Type B pancreatic cell (in vitro differentiated cells): ENCODE measurements at places on chromosomes 5 and 9. TPM values are rescaled to one million over a fixed set of nuclear protein-coding genes. Genes with fewer than 3 reads are reported as not detected.
A peak's percentile ranks its signal among the peaks of the same experiment; 100 is the strongest.

The TOR2A gene
- total RNA-seq = 21.5 and 21.9 TPM in 2 replicates

The ENTPD2 gene
- total RNA-seq = 3.3 and 6.4 TPM in 2 replicates

The RASGRF2 gene
- 2.1 and 2.4 TPM in 2 replicates for total RNA-seq

The C9orf153 gene
- total RNA-seq = 1.1 TPM in 1 of 2 replicates, not detected in the other

- peaks cover 15% of the 10 kb centered on the region for H3K4me1 ChIP-seq
- DNase-seq = no peak
- no peaks in the 10 kb centered on the region for H3K36me3 ChIP-seq
- no peak overlapping the region for H3K27ac ChIP-seq
- peaks cover 2% of the 10 kb centered on the region for H3K27me3 ChIP-seq
- H3K4me3 ChIP-seq = no peak overlapping the region
Observed at GRCh38 chr9:81119591-81119990, 569.8 kb downstream of the TLE1 start.

GRCh38 chr5:35247648-35248034 lies 17.4 kb upstream of the PRLR start:
- H3K27me3 ChIP-seq = no peaks in the 10 kb centered on the region
- DNase-seq = no peak
- H3K4me3 ChIP-seq = peak overlapping the region; percentile 30
- H3K27ac ChIP-seq = no peak overlapping the region

DNA sequence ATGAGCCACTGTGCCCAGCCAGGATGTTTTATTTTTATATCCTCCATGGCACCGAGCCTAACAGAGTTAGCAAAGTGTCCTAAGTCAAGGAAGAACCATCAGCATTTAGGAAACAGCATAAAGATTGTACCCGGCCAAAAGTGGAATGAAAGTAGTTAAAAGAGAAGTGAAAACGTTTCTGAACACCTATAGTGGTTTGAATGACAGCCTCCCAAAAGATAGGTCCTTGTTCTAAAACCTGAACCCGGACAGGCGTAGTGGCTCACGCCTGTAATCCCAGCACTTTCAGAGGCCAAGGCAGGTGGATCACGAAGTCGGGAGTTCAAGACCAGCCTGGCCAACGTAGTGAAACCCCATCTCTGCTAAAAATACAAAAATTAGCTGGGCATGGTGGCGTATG lies 37.4 kb downstream of the ZFAND5 start:
- no peaks in the 10 kb centered on the region for H3K36me3 ChIP-seq
- DNase-seq = no peak
- peaks cover 4% of the 10 kb centered on the region for H3K4me1 ChIP-seq
- H3K4me3 ChIP-seq = no peak overlapping the region

DNA sequence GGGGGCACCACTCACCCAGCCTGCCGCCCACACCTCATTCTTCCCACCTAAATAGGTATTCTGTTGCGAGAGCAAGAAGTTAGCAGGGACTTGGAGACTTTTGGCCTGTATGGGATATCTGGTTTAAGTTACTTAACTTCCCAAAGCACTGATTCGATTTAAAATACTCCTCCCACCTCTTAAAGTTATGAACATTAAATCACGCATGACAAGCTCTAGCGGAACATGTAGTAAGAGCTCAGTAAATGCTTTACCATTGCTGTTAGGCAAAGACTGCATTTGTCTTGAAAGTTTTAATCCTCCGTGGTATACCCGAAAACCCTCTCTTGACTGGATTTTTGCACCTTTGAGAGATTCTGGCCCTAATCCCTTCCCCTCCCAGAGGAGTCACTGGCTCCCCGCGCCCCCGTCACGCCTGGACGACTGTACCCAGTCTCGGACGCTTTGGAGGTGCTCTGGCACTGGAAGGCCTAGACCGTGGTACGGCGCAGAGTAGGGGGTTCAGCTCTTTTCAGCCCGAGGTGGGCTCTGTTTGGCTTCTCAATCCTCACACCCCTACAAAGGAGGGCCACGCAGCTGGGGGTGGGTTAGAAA lies 4.4 kb downstream of the GDNF start:
- no peaks in the 10 kb centered on the region for H3K36me3 ChIP-seq
- H3K4me1 ChIP-seq = peaks cover 23% of the 10 kb centered on the region
- DNase-seq = no peak
- H3K27me3 ChIP-seq = peaks cover 91% of the 10 kb centered on the region

DNA sequence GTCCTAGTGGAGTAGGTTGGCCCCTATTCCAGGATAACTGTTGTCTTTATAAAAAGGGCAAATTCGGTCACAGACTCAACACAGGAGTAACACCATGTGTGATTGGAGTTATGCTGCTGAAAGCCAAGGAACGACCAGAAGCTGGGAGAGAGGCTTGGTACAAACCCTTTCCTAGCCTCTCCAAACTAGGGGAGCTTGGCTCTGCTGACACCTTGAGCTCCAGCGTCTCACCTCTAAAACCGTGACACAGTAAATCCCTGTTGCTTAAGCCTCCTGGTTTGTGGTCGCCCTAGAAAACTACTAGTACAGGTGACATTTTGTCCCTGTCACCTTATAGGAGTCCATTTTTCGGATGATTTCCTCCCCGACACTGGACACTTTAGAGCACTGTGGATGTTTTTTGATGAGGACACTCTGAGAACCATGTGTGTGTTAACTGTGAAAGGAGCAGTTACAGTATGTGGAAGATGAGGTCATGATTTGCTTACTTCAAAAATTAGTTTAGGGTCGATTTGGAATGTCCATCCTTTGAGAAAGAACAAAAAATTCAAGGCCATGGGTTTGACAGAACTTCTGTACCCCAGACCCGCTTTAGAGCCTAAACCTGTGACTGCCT lies 167.0 kb downstream of the PDZD2 start:
- H3K36me3 ChIP-seq = no peaks in the 10 kb centered on the region
- no peak overlapping the region for H3K27ac ChIP-seq
- no peak for DNase-seq
- H3K4me1 ChIP-seq = peaks cover 10% of the 10 kb centered on the region

GRCh38 chr5:172901012-172901780 lies 58.0 kb upstream of the RPL26L1 start:
- H3K27ac ChIP-seq = peak overlapping the region; percentile 78
- H3K36me3 ChIP-seq = peaks cover 13% of the 10 kb centered on the region
- DNase-seq = no peak
- peaks cover 3% of the 10 kb centered on the region for H3K27me3 ChIP-seq
- H3K4me1 ChIP-seq = peaks cover 67% of the 10 kb centered on the region

DNA sequence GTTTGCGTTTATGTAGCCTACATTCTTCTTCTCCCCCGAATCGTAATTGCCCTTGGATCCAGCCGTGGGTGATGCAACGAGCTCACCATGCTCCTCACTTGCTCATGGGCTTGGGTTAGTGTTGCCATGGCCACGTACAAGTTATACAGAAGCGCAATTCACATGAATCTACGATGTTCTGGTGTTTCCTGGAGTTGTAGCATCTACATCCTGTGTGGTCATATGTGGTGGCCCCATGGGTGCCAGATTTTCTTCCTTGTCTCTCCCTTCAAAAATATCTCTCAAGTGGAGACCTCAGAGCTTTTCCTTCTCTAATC lies 115.3 kb downstream of the TLE4 start:
- no peak overlapping the region for H3K4me3 ChIP-seq
- no peaks in the 10 kb centered on the region for H3K27me3 ChIP-seq
- H3K27ac ChIP-seq = no peak overlapping the region
- peaks cover 50% of the 10 kb centered on the region for H3K4me1 ChIP-seq
- DNase-seq = no peak
- peaks cover 40% of the 10 kb centered on the region for H3K36me3 ChIP-seq

- H3K27me3 ChIP-seq = peaks cover 3% of the 10 kb centered on the region
- no peak overlapping the region for H3K27ac ChIP-seq
- H3K4me3 ChIP-seq = no peak overlapping the region
- DNase-seq = no peak
Observed at GRCh38 chr5:153985498-153985897, 53.2 kb downstream of the FAM114A2 start.

GRCh38 chr5:54930736-54931135 lies 54.7 kb downstream of the ESM1 start:
- H3K4me1 ChIP-seq = no peaks in the 10 kb centered on the region
- H3K27ac ChIP-seq = no peak overlapping the region
- no peaks in the 10 kb centered on the region for H3K36me3 ChIP-seq
- H3K4me3 ChIP-seq = no peak overlapping the region
- no peak for DNase-seq

DNA sequence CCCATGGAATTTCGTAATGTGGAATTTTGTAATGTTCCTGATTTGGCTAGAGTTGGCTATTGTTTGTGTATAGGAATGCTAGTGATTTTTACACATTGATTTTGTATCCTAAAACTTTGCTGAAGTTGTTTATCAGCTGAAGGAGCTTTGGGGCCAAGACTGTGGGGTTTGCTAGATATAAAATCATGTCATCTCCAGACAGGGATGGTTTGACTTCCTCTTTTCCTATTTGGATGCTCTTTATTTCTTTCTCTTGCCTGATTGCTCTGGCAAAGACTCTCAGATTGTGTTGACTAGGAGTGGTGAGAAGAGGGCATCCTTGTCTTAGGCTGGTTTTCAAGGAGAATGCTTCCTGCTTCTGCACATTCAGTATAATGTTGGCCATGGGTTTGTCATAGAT lies 91.0 kb downstream of the NNT start:
- DNase-seq = no peak
- no peak overlapping the region for H3K4me3 ChIP-seq
- no peak overlapping the region for H3K27ac ChIP-seq
- H3K27me3 ChIP-seq = no peaks in the 10 kb centered on the region
- peaks cover 41% of the 10 kb centered on the region for H3K36me3 ChIP-seq

DNA sequence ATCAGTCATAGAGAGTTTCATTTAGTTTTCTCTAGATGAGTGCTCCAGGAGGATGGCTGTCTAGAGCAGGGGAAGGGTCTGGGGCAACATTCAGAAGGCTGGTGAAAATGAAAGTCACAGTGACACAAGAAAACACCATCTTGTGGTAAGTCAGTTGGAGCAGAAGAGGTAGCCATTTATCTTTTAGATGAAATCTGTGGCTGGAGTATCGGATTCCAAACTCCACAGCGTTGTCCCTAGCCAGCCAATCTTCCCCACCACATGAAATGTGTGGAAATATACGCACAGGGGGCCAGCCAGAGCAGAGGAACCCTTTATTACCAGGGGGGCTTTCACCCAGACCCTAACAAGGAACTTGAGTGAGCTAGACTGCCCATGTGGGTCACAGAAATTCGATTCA lies 15.9 kb upstream of the TNFAIP8 start:
- peaks cover 23% of the 10 kb centered on the region for H3K4me1 ChIP-seq
- no peaks in the 10 kb centered on the region for H3K27me3 ChIP-seq
- no peak overlapping the region for H3K27ac ChIP-seq
- no peak overlapping the region for H3K4me3 ChIP-seq

- H3K27ac ChIP-seq = no peak overlapping the region
- no peaks in the 10 kb centered on the region for H3K27me3 ChIP-seq
- no peak overlapping the region for H3K4me3 ChIP-seq
- no peaks in the 10 kb centered on the region for H3K36me3 ChIP-seq
Observed at GRCh38 chr5:129382921-129383672, 77.0 kb upstream of the ADAMTS19 start.

- DNase-seq = no peak
- H3K27ac ChIP-seq = no peak overlapping the region
- H3K4me3 ChIP-seq = no peak overlapping the region
- H3K4me1 ChIP-seq = peaks cover 12% of the 10 kb centered on the region
Observed at GRCh38 chr5:178557416-178557815, 32.8 kb downstream of the COL23A1 start.

- peaks cover 3% of the 10 kb centered on the region for H3K27me3 ChIP-seq
- H3K4me1 ChIP-seq = peaks cover 12% of the 10 kb centered on the region
- H3K4me3 ChIP-seq = no peak overlapping the region
- H3K27ac ChIP-seq = no peak overlapping the region
- peak; percentile 78 for DNase-seq
- H3K36me3 ChIP-seq = no peaks in the 10 kb centered on the region
Observed at GRCh38 chr5:170434966-170435605, 45.9 kb upstream of the KCNMB1 start.

GRCh38 chr5:171577042-171577758 lies 157.8 kb downstream of the FGF18 start:
- no peaks in the 10 kb centered on the region for H3K36me3 ChIP-seq
- DNase-seq = peak; percentile 52
- H3K27me3 ChIP-seq = peaks cover 6% of the 10 kb centered on the region
- no peak overlapping the region for H3K27ac ChIP-seq
- no peak overlapping the region for H3K4me3 ChIP-seq
- peaks cover 28% of the 10 kb centered on the region for H3K4me1 ChIP-seq

DNA sequence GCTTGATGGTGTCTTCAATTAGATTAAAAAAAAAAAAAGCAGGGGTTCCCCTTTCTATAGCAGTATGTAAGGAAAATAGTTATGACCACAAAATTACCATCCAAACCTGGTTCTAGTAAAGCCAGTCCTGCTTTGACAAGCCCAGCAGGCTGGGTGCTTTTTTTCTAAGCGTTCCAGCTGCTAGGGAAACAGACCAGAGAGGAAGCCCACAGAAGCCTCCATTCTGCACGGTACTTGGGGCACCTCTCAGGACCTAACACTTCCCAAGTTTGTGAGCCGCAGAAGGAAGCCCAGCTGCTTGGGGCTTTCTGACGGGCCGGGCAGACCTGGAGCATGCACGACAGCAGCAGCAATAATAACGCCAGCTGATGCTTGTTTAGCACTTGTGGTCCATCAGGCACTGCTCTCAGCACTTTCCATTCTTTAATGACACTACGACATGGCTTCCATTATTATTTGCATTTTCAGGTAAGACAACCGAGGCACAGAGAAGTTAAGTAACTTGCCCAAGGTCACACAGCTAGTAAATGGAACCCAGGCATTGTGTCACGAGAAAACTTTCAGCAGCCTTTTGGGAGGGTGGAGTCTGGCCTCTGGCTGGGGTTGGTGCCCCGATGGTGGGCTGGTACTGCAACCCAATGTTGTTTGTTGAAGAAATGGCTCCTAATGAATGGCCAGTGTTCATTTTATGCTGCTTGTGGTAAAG lies 15.4 kb downstream of the LMX1B start:
- H3K4me3 ChIP-seq = no peak overlapping the region
- no peak for DNase-seq
- H3K27me3 ChIP-seq = peaks cover 58% of the 10 kb centered on the region
- H3K4me1 ChIP-seq = peaks cover 27% of the 10 kb centered on the region

GRCh38 chr9:137459601-137460362 lies 648 bp upstream of the NSMF start:
- H3K4me3 ChIP-seq = peak overlapping the region; percentile 63
- peak overlapping the region; percentile 63 for H3K27ac ChIP-seq
- H3K4me1 ChIP-seq = no peaks in the 10 kb centered on the region
- no peaks in the 10 kb centered on the region for H3K36me3 ChIP-seq
- H3K27me3 ChIP-seq = peaks cover 4% of the 10 kb centered on the region
- DNase-seq = no peak

GRCh38 chr5:96582343-96582742 lies 79.8 kb upstream of the CAST start:
- H3K36me3 ChIP-seq = no peaks in the 10 kb centered on the region
- no peak overlapping the region for H3K27ac ChIP-seq
- H3K27me3 ChIP-seq = peaks cover 17% of the 10 kb centered on the region
- no peak for DNase-seq
- no peak overlapping the region for H3K4me3 ChIP-seq
